Fibroblast of lung (primary cell): ENCODE measurements at places on chromosomes 6 and 20. TPM values are rescaled to one million over a fixed set of nuclear protein-coding genes. Genes with fewer than 3 reads are reported as not detected.

The TTLL9 gene
- total RNA-seq, result not detected in 2 replicates

DNA sequence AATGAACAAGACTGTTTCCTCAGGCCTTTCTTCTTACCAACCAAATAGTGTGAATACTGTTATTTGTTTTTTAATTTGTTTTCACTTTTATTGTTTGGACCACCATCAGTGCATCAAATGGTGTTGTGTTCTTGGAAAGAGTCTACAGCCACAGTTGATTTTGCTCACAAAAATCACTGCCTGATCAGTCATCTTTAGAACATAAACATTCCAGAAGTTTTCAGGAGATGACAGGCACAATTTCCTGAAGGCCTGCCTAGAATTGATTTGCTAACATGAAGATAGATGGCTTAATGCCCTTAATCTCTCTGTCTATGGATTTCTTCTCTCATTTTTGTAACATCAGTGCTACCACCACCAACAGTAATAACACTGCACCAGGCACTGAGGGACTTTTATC, 13.5 kb downstream of the IL22RA2 start:
- no peak for DNase-seq

DNA sequence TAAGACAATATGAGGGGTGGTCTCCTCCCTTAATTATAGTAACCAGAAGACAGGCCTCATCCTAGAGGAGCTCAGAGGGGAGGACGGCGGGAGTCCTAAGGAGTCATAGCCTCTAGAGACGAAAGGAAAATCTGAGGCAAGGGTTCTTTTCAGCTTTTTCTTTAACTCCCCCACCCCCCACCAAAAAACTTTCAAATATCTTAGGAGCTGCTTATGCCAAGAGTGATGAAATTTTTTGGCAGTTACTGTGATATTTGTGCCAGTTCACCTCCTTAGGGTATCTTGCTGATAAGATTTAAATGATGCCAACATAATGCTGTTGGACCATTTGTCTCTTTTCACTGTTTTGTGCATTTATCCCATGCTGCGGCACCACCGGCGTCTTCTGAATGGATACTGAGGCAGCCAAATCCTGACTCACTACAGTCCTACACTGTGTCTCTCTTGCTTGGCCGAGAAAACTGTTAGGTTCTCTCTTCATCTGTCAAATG, 44.5 kb upstream of the DSE start:
- no peak for DNase-seq

DNA sequence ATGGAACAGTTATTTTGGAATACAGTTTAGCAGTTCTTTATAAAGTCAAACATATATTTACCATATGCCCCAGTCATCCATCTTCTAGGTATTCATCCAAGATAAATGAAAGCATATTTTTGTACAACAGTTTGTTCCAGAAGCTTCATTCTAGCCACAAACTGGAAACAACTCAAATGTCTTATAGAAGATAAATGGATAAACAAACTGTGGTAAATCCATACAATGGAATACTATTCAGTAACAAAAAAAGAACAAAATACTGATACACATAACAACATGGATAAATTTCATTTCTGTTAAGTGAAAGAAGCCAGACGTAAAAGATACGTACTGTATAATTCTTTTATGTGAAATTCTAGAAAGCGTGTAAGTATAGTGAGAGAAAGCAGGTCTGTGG, 167.0 kb upstream of the AHI1 start:
- DNase-seq, result no peak
